Testis (tissue), 5 donors: ENCODE measurements at places on chromosomes 6 and 20. TPM values are rescaled to one million over a fixed set of nuclear protein-coding genes. Genes with fewer than 3 reads are reported as not detected.

HLA-DOB gene
- 0.31 TPM for total RNA-seq

GMDS gene
- 22.2 TPM for total RNA-seq

PRSS16 gene
- total RNA-seq, result 8.6 TPM

DNA sequence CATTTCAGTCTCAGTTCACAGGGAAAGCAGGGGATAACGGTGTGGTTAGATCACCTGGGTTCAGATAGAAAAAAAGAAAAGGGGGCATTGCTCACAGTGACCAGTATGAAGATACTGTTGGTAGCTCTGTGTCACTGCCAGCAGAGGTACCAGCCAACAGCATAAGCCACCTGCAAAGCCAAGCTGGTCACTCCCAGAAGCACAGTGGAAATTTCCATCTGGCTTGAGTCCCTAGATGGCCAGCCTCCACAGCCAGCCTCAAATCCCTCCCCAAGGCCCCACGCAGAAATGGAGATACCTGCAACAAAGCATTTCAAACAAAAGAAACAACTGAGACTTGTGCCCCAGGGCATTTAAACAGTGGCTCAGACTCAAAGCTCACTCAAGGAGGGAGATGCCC lies 11.6 kb downstream of the DEFB127 start:
- DNase-seq, result no peak
- H3K27me3 ChIP-seq, result no peaks in the 10 kb centered on the region
- no peaks in the 10 kb centered on the region for H3K4me1 ChIP-seq

DNA sequence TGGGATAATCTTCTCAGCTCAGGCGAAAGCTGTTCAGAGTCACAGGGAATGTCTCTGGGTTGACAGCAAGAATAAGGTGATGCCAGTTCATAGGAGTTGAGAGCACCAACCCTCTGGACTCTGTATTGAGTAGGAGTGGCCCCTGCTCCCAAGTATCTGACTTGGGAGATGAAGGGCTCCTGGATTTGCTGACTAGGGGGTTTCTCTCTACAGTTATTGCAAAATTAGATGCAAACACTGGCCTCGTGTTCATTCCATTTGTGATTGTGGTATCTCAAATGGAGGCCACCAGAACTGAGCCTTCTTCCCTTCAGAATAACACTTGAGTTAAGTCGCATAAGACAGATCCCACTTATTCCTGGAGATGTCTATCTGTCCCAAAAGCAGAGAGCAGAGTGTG lies 135.7 kb downstream of the PDE7B start:
- no peaks in the 10 kb centered on the region for H3K36me3 ChIP-seq
- DNase-seq, result no peak
- H3K27ac ChIP-seq, result no peak overlapping the region
- no peaks in the 10 kb centered on the region for H3K4me1 ChIP-seq
- no peaks in the 10 kb centered on the region for H3K27me3 ChIP-seq

DNA sequence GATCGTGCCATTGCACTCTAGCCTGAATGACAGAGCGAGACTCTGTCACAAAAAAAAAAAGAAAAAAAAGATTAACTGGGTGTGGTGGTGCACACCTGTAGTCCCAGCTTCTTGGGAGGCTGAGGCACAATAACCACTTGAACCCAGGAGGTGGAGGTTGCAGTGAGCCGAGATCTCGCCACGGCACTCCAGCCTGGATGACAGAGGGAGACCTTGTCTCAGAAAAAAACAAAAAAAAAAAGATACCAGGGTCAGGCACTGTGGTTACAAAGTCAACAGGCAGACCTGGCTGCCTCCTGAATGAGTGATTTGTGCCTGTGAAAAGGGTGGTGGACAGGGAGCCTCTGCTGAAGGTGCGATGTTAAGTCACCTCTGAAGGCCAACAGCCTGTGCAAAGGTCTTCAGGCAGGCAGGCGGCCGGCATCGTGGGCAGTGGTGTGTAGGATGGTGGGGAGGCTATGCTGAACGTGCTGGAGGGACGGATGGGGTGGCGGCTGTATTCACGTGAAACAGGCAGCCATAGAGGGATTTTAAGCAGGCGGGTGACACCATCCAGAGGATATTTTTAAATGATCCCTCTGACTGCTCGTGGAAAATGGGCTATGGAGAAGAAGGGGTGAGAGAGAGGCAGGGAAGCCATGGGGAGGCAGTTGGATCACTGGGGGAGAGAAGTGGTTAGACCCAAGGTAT lies 41.4 kb downstream of the NOL4L start:
- H3K36me3 ChIP-seq, result no peaks in the 10 kb centered on the region
- H3K27ac ChIP-seq, result no peak overlapping the region
- DNase-seq, result no peak
